ENCODE measurements at places on chromosomes 2 and 18.

- DNase-seq, result no peak
Observed at GRCh38 chr2:1011006-1011405, 60.4 kb downstream of the SNTG2 start.

GRCh38 chr2:112730216-112730615 is 9.4 kb downstream of the NT5DC4 start:
- no peak for DNase-seq

- no peak for DNase-seq
Observed at GRCh38 chr2:128277961-128278681, 40.5 kb downstream of the HS6ST1 start.

GRCh38 chr2:216822470-216822869 is 37.4 kb downstream of the TNP1 start:
- no peak for DNase-seq

DNA sequence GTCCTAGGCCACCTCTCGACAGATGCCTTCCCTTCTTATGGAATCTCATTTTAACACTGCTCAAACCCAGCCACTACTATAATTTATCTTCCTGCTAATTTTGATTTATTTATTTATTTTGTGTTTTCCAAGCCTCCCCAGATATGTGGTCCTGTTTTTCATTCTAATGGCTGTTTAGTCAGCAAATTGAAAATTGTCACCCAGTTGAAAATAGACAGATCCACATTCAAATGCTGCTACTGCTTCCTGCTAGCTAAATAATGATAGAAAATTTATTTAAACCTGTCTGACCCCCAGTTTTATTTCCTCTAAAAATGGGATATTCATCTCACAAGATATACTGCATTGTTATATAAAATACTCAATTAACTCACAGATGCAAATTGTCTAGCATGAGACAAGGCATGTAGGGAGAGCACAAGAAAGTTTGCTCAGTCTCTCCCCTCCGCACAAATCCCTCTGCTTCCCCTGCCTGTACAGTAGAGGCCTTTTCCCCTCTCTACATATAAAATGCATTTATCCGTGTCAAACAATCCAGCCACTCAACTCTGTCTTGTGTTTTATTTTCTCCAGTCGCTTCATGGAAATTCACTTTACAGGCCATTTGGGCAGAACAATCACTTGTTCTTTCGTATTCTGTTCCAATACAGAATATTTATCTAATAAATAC is 389.9 kb downstream of the SOX11 start:
- no peak for DNase-seq

GRCh38 chr2:126720638-126721037 is 64.7 kb downstream of the GYPC start:
- DNase-seq, result no peak

DNA sequence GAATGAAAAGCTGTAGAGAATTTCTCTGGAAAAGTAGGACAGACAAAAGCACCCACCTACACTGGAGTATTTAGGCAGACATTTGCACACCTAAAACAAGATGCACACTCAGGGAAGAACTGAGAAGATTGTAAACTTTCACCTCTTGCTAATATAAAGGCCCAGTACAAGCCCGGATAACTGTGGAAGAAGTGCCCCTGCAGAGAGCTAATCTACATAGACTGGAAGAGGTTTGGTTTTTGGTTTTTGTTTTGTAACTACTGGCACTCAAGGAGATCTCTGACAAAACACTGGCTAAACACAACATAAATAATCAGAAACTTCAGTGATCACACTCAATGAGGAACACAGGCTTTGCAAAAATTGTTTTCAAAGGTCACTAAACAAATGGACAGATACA is 782.2 kb upstream of the SLC8A1 start:
- no peak for DNase-seq

GRCh38 chr2:102803041-102803896 is 41.4 kb downstream of the TMEM182 start:
- DNase-seq, result no peak

- no peak for DNase-seq
Observed at GRCh38 chr2:30213907-30214463, 17.3 kb upstream of the LBH start.

GRCh38 chr18:50009773-50010335 is 185.1 kb downstream of the MYO5B start:
- peak; percentile 66 for DNase-seq

DNA sequence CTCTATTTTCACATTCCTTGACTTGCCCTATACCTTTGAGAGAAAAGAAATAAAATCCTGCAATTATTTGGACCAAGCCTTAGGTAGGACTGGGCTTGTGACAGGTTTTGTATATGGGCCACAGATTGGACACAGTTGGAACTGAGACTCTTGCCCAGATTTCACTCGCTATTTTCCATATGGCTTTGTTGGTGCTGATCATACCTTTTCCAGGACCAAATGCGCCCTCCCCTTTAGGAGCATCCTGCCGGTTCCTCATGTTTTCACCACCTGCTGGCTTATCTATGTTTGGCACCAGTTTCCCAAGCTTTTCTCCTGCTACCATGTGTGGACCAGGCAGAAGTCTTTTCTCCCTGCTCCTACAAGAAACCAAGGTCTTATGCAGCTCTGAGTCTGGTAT is 494.9 kb downstream of the EPHA4 start:
- no peak for DNase-seq

- no peak for DNase-seq
Observed at GRCh38 chr2:66733364-66733999, 298.6 kb downstream of the MEIS1 start.

DNA sequence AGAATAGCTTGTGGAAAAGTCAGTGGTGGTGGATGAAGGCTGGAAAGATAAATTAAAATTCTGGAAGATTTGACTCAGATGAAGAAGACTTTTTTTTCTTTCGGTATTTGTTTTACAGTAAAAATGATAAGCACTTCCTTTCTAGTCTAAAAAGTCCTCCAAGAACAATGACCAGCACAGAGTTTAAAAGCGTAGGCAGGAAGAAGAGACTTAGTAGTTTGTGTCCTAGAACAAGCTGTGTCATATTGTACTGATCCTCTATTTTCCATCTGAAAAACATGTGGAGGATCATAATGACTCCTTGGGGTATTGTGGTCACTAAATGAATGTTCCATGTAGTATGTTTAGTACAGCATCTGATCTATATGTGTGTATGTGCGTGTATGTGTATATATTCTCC is 132.4 kb upstream of the FSHR start:
- DNase-seq, result no peak

GRCh38 chr2:50729306-50730049 is 302.5 kb downstream of the NRXN1 start:
- DNase-seq, result no peak

DNA sequence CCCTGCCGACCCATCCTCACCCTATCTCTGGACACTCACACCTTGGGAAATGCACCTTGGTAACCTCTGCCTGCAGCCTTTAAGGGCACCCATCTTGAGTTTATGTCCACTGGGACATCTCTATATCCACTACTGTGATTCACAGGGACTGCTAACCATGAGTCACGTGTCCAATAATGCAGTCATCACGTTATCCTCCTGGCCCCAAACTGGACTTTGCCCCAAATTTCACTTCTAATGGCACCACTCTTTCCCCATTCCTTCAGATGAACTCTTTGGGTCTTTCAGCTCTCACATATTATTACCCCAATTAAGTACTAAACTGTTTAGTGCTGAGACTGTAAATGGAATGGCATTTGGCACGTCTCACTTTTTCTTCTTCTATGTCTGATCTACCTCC is 71.2 kb upstream of the TMEM200C start:
- DNase-seq, result no peak

DNA sequence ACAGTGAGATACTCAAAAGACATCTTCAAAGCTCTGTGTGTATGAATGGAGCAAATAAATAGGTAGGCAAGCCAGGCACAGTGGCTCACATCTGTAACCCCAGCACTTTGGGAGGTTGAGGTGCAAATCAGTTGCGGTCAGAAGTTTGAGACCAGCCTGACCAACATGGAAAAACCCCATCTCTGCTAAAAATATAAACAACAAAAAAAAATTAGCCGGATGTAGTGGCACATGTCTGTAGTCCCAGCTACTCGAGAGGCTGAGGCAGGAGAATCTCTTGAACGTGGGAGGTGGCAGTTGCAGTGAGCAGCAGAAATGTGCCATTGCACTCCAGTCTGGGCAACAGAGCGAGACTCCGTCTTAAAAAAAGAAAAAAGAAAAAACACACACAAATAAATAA is 945.1 kb upstream of the PIK3C3 start:
- DNase-seq, result no peak

DNA sequence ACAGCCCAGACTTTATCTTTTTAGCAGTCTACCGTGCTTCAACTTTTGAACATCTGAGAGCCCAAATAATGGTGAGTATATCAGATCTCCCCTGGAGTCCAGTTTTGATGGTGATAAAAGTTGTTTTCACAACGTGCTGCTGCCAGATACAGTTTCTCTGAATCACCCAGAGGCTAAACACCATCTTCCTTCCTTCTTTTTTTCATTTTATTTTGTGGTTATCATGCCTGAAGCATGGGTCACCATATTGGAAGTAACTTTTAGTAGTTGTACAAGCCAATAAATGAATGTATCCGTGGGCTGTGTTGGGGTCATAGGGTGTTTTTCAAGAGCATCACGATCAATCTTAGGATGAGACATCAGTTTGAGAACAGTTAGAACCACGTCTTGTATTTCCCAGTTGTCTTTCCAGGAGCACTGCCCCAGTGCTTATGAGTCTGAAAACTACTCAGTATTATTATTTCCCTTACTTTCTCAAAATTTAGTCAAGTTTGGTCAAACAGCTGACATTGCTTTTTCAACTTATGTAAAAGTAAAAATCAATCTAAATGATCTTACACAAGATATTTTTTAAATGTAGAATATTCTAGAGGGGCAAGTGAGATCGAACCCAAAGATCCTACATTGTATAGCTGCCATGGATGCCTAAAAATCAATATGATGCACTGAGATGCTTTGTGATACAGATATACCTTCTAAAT is 311.4 kb downstream of the CTNNA2 start:
- no peak for DNase-seq
